Astrocyte of the spinal cord (primary cell): ENCODE measurements at places on chromosomes 6 and 20.

DNA sequence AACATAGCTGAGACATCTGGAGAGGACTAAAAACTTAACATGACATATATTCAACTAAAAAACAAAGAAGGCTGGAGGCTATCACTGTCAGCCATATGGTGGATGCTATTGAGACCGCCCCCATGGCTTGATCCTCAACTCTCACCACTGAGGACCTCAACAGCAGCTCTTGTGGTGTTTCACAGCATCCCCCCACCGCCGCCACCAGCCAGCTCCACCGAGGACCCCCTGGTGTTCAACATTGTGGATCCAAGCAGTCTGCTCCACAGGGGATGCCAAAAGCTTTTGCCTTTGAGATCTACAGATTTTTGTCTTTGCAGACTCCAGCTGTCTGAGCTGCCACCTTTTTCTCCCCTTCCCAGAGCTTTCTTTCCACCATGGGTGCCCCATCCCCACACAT lies 64.6 kb downstream of the NUS1 start:
- DNase-seq = no peak

DNA sequence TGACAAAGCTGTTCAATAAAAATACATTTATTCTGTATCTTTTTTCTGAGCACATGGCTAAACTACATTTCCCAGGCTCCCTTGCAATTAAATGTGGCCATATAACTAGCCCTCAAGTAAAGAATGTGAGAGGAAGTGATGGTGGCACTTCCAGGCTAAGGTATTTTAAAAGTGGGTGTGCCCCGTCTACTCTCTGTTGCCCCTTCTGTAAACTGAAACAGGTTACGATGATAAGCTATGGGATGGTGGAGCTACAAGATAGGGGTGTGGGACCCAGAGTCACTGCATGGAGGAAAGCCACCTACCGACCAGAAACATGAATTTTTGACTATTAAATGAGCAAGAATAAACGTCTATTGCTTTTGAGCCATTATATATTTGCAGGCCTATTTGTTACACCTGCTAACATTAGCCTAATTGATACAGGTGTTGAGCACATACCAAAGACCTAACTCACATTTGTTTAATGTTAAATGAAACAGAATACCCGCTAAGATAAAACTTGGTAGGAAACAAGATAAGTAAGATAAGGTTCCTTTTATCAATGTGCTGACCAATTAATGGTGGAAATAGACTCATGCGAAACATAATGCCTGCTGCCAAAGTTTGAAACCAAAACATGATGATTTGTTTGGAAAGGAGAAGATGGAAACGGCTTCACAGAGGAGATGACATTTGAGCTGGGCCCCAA lies 3.1 kb downstream of the FYN start:
- no peak for DNase-seq

DNA sequence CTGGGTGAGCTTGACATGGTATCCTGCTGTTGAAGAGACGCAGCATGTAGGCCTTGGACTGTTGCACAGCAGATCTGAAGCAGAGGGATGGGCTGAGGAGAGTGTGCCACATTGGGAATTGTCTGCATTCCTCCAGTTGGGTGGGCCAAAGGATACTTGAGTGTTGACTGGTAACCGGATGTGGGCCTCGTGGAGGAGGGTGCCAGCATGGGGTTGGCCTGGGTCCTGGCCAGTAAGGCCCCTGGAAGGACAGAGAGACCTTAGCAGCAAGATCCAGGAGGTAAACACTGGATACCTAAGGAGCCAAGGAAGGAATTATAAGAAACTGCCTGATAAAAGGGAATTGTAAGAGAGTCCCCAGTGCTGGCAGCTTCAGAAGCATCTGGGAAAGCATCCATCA lies 76.9 kb downstream of the FIG4 start:
- DNase-seq = no peak

DNA sequence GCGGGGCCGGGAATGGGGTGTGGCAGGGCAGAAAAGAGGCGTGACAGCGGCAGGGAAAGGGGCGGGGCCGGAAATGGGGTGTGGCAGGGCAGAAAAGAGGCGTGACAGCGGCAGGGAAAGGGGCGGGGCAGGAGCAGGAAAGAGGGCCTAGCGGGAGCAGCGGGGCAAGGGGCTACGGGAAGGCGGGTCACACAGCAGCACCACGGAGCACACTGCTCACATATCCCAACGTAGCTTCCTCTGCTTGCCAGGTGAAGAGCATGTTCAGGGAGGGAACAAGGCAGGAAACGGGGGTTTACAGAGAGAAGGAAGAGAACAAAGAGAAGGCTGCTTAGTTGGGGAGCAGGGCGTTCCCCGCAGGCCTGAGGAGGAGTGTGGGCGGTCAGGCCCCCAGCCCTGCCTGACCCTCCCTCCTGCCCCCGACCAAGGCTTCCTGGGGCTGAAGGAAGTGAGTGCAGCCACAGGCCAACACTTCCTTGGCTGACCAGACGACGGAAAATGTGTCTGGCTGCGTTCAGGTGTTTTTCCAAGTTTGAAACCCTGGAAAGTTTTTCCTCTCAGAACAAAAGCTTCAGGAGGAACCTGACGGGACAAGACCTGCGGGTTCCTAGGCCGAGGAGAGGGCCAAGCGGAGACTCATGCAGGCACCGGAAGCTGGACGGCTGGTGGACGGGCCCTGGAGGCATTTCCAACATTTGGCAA lies 13.8 kb downstream of the UCKL1 start:
- DNase-seq = peak; percentile 34

DNA sequence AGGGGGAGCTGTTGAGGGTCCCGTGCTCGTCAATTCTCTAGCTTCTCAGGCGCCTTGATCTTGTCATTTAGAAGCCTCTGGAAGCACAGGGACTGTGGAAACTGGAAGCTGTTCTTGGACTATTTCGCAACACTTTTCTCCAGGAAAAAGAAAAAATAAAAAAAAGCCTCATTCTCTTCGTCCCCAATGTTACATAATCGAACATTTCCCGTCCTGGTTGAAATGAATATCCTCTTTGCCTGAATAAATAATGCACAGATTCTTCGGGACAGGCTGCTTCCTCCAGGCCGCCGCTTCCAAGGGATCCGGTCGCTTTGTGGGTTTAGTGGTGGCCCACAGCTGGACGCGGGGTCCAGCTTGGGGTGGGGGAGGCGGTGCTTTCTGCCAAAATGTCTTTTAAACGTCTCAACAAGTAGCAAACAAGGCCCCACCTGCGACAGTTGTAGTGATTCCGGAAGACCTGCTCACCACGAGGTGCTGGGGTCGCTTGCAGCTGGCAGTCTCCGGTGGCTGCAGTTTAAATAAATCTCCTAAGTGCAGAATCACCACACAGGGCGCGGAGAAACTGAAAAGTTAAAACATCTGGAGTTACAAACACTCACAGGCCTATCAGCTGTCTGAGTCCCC lies 125.9 kb upstream of the ESR1 start:
- DNase-seq = no peak

GRCh38 chr6:43919774-43920173 lies 149.8 kb downstream of the VEGFA start:
- DNase-seq = no peak

DNA sequence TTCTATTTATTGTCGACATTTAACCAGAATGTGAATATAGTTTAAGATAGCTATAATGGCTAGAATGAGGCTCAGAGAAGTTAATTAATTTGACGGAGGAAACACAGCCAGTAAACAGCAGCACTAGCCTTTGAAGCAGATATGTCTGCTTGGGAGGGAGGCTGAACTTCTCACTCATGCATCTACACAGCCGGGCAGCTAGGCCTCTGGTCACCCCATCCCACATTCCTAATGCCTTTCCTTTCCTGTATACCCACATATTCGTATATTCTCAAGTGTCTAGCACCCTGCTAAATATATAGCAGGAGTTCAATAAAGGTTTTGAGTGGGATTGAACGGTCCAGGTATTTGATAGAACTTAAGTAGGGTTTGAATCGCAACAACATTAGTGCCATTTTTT lies 230.4 kb upstream of the PDE10A start:
- no peak for DNase-seq

- no peak for DNase-seq
Measured at GRCh38 chr6:16419636-16420336, 181.4 kb downstream of the GMPR start.

- peak; percentile 14 for DNase-seq
Measured at GRCh38 chr6:149508485-149508884, 23.7 kb upstream of the ZC3H12D start.

DNA sequence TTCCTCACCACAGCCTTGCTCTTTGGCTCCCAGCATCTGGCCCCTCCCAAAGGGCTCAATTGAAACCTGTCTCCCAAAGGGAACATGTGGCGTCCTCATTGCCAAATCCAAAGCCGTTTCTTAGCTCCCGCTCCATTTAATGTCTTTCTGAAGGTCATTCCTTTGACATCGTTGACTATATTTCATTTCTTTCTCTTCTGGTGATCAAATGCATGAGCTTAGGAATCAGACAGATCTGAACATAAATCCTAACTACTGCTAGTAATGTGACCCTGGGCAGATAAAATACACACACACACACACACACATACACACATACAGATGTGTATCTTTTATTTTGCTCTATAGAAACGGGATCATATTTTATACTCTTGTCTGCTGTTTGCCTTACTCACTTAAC lies 964.7 kb upstream of the FLRT3 start:
- no peak for DNase-seq

GRCh38 chr6:54981647-54982046 lies 135.1 kb downstream of the FAM83B start:
- DNase-seq = peak; percentile 50

DNA sequence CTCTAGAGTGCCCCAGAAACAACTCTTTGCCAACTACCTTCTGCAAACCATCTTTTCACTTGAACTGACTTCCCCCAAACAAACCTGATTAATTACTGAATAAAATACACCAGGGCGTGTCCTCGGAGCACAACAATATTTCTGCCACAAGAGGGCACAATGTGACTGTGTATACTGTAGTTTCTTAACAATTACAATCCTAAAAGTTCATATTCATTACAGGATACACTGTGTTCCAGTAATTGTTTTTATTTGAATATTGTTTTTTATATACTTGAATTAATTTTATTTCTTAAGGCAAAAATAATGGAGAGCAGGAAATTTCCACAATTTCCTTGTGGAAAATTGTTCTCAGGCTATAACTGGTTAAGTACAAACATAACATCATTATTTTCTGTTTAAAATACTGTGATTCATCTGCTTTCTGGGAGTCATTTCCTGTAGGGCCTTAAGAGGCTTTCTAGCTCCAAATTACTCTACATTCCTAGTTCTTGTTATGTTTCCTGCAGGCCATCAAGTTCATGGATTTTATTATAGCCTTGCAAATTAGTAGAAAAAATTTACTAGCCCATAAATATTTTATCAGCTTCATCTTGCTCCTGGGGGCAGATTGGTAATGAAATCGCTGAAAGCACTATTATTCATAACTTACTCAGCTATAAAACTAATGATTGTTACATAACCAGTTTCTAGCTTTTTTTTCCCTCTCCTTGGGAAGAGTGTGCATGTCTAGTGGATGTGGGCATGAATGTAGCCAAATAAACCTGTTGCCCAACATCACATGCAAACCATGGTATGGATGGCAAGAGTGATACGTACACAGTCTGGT lies 51.9 kb upstream of the SLC22A16 start:
- DNase-seq = peak; percentile 92

DNA sequence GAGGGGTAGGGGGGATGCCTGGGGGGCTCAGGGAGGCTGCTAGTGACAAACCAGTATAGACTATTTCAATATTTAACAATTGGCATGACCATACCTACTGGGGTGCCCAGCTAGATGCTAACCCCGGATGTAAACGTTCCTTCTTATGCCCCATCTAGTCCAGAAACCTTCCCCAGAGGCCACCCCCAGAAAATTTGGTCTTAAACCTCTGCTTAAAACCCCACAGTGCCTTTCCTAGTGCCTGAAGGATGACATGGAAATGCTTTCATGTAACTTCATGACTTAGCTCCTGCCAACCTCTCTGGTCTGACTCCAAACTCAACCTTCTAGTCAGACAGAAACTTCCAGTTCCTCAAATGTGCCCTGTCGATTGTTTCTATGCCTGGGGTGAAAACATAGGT lies 52.0 kb downstream of the JPH2 start:
- DNase-seq = no peak
